ENCODE measurements at places on chromosomes 7 and 10. TPM values are rescaled to one million over a fixed set of nuclear protein-coding genes. Genes with fewer than 3 reads are reported as not detected.

ZNF425 gene
- total RNA-seq = 6.3 TPM

EBLN1 gene
- total RNA-seq = not detected

POP7 gene
- total RNA-seq = 31.2 TPM

GPR22 gene
- not detected for total RNA-seq

ADAM8 gene
- total RNA-seq = 2.4 TPM

OR13A1 gene
- total RNA-seq = under 0.01 TPM

C10orf90 gene
- not detected for total RNA-seq

PDE1C gene
- 0.09 TPM for total RNA-seq

OPALIN gene
- total RNA-seq = not detected

AGR3 gene
- total RNA-seq = not detected

HYAL4 gene
- not detected for total RNA-seq

DYNC1I1 gene
- 0.17 TPM for total RNA-seq

UCN3 gene
- not detected for total RNA-seq

ADCY1 gene
- total RNA-seq = 3.2 TPM

SVOPL gene
- total RNA-seq = not detected

ANKRD61 gene
- not detected for total RNA-seq

LRGUK gene
- total RNA-seq = 0.09 TPM

HGF gene
- 59.0 TPM for total RNA-seq

INA gene
- 0.47 TPM for total RNA-seq

STEAP1B gene
- total RNA-seq = 21.0 TPM

C7orf57 gene
- total RNA-seq = not detected
